ENCODE measurements at places on chromosomes 6 and 20.

DNA sequence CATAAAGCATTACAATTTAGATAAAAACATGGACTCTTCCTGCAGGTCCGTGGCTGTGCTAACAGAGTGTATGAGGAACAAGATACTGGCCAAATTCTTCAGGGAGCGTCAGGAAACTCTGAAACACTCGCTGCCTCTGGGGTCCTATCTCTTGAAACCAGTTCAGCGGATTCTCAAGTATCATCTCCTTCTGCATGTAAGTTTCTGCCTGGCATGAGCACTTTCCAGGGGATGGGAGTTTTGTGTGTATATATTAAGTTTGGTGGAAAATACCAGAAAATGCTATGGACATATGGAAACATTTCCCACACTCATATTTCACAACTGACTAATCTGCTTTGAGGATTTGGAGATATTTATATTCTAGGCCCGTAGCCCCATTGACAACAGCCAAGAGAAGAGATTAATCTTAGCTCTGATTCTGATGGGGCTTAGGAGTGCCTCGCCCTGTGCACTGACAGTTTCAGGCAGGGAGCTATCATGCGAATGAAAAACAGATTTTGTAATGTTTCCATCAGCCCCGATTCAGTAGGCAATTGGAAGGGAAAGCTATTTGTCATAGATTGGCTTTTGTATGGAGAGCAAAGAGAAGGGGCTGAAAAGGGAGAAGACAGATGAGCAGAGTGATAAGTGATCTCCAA is 64.7 kb upstream of the MTHFD1L start:
- H3K36me3 ChIP-seq: no peaks in the 10 kb centered on the region
- H3K27ac ChIP-seq: no peak overlapping the region
- no peaks in the 10 kb centered on the region for H3K4me1 ChIP-seq

GRCh38 chr6:21808045-21808470 is 214.5 kb downstream of the SOX4 start:
- no peaks in the 10 kb centered on the region for H3K36me3 ChIP-seq
- no peak overlapping the region for H3K27ac ChIP-seq
- DNase-seq: no peak

DNA sequence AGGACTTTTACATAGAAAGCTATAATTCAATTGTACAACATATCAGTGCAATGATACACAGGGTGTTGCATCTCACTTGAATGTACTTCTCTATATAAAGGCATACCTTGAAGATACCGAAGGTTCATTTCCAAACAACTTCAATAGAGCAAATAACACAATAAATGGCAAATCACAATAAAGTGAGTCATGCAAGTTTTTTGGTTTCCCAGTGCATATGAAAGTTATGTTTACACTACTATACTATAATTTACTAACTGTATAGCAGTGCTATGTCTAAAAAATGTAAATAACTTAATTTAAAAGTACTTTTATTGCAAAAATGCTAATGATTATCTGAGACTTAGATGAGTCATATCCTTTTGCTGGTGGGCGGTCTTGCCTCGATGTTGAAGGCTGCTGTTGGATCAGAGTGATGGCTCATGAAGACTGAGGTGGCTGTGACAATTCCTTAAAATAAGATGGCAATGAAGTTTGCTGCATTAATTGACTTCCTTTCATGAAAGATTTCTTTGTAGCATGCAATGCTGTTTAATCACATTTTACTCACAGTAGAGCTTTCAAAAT is 188.8 kb downstream of the TASP1 start:
- no peak for DNase-seq
- no peak overlapping the region for H3K4me3 ChIP-seq
- no peaks in the 10 kb centered on the region for H3K27me3 ChIP-seq
- H3K27ac ChIP-seq: no peak overlapping the region
- H3K4me1 ChIP-seq: no peaks in the 10 kb centered on the region
- H3K36me3 ChIP-seq: peaks cover 7% of the 10 kb centered on the region

DNA sequence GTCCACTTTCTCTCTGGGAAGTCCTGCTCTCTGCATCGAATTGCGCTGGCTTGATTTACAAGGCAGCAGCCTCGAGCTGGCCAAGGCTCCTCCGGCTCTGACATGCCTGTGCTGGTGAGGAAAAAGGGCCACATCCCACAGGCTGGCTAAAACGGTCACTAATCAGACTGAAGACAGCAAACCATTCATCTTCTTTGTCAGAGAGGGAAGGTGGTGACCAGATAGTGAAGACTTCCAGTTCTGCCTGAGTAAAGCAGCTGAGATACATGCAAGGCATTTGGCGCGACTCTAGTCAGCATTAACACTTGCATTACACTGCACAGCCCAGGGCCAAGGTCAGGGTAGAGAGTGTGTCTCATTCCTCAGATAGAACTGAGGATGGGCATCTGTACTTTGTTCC is 203.2 kb upstream of the MAP3K7 start:
- H3K4me1 ChIP-seq: no peaks in the 10 kb centered on the region
- H3K27ac ChIP-seq: no peak overlapping the region
- H3K36me3 ChIP-seq: no peaks in the 10 kb centered on the region
- DNase-seq: no peak

DNA sequence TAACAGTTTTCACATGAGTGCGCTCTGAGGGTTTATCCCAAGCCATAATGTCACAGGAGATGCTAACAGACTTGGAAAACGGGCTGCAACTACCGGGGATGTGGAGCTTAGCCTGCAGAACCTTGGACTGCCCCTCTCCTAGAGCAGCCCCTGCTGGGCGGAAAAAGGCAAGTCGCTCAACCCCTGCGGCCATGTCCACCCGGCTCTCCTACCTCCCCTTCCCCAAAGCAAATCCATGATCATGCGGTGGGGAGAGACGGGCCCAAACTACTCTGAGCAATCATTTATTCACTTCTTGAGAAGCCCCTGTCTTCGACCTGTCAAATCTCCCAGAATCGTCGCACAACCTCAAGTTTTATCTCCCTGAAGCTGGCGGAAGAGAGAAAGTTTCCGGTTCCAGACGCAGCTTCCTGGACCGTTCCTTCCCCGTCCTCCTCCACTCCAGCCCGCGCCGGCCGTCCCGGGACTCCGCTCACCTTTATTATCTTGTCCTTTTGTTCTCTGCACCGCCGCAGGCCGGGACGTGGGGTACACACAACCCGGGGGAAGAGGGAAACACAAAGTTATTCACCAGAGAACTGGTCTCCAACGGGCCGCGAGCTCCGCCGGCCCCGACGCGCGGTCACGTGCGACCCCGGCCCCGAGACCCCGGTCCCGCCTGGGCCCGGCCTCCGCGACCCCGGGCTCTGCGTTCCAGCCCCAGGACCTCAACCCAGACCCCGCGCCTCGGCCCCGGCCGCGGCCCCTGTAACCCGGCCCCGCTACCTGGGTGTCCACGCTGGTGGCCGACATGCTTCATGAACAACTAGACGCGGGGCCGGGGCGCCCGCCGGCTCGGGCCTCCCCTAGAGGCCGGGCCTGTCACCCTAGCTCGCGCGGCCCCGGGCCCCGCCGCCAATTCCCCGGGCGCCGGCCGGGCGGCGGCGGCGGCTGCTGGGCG is 560 bp downstream of the YTHDF1 start:
- peaks cover 24% of the 10 kb centered on the region for H3K36me3 ChIP-seq
- peak overlapping the region; percentile 94 for H3K4me3 ChIP-seq
- H3K4me1 ChIP-seq: peaks cover 50% of the 10 kb centered on the region
- H3K27ac ChIP-seq: peak overlapping the region; percentile 92
- peak; percentile 35 for DNase-seq
- peaks cover 5% of the 10 kb centered on the region for H3K27me3 ChIP-seq

DNA sequence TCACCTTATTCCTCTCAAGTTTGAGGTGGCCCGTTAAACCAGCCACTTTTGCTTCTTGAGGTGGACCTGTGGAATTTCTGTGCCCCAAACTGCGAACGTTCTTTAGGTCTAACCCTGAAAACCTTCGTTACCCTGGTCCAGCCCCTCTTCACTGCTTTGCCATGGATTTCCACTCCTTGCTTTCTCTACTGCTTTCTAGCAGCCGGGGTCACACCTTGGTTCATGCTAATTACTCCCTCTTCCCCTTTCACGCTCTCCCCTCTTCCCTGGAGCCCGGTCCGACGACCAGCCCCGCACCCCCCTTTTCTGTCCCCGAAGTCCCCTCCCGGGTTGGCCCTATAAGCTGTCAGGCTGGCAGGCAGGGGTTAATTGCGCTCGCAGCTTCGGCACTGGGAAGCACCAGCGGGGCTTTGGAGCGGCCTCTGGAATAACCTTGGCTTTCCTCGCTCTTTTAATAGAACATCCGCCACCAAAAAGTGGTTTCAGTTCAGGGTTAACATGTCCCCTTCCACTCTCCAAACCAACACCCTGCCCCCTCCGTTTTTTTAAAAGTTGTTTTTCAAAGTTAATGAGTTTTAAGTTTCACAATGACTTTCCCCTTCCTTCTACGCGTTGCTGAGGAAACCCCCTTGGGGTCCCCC is 1.4 kb upstream of the HIVEP1 start:
- H3K4me1 ChIP-seq: peaks cover 37% of the 10 kb centered on the region
- peak overlapping the region; percentile 98 for H3K4me3 ChIP-seq

- DNase-seq: no peak
- peak overlapping the region; percentile 75 for H3K27ac ChIP-seq
- H3K4me3 ChIP-seq: peak overlapping the region; percentile 95
- peaks cover 42% of the 10 kb centered on the region for H3K4me1 ChIP-seq
- H3K36me3 ChIP-seq: peaks cover 3% of the 10 kb centered on the region
- H3K27me3 ChIP-seq: no peaks in the 10 kb centered on the region
Measured at GRCh38 chr6:30914854-30915590, 984 bp downstream of the VARS2 start.

- H3K4me1 ChIP-seq: no peaks in the 10 kb centered on the region
- no peak overlapping the region for H3K27ac ChIP-seq
- DNase-seq: no peak
Measured at GRCh38 chr6:54252496-54252895, 55.7 kb upstream of the TINAG start.
